ENCODE measurements at places on chromosomes 1 and 21. TPM values are rescaled to one million over a fixed set of nuclear protein-coding genes. Genes with fewer than 3 reads are reported as not detected.
A peak's percentile ranks its signal among the peaks of the same experiment; 100 is the strongest.

The TCP10L gene
- 0.37 TPM for polyA plus RNA-seq

DNA sequence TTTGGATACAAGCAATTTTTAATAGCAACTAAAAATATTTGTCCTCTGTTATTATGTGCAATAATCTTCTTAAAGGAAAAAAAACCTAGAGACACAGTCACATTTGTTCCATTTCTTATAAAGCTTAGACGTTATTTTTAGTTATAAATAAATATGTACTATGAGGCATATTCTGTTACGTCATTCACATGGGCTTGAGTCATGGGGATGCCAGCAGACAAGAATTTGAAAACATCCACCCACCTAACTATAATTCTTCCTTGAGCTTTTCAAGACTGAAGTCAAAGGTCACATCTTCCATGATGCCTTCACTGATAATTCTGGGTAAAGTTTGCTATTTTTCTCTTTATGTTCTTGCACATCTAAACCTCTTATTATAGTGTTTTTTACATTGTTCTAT is 268.8 kb downstream of the KCTD3 start:
- no peak for DNase-seq

The GPR161 gene
- polyA plus RNA-seq: 11.6 TPM

The HES3 gene
- polyA plus RNA-seq: not detected

The PTAFR gene
- polyA plus RNA-seq: 3.5 TPM

DNA sequence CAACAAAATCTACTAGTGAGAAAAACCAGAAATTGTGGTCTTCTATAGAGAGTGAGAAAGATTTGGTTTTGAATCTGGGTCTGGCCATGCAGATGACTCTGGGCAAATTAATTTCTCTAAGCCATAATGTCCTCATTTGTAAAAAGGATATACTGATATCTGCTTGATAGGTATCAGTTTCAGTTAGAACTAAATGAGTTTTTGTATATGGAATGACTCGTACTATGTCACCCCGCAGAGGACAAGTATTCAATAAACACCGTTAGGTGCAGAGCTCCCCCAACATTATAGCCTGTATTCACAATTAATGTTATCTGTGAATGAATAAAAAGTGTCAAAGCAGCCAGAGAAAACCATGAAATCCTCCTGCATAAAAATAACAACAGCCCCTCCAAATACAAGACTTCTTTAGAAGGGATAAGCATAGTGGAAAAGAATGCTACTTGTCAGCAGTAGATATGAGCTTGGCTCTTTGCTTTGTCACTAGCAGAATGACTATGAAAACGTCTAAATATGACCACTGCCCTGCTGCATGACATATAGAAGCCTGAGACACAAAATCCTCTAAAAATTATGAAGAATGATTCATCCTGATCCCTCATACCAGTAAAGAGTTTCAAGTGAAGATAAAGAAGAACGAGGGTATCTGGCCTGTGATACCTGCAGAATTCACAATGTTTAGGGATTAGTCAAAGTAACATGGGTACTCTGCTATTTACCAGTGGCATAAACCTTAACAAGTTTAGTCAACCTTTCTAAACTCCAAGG is 17.8 kb downstream of the SCAF4 start:
- peak; percentile 20 for DNase-seq

The NTPCR gene
- 48.7 TPM for polyA plus RNA-seq

Measured in foreskin keratinocyte (primary cell).